Hypothalamus (tissue), 51 donors: ENCODE measurements at places on chromosomes 16 and 17.

DNA sequence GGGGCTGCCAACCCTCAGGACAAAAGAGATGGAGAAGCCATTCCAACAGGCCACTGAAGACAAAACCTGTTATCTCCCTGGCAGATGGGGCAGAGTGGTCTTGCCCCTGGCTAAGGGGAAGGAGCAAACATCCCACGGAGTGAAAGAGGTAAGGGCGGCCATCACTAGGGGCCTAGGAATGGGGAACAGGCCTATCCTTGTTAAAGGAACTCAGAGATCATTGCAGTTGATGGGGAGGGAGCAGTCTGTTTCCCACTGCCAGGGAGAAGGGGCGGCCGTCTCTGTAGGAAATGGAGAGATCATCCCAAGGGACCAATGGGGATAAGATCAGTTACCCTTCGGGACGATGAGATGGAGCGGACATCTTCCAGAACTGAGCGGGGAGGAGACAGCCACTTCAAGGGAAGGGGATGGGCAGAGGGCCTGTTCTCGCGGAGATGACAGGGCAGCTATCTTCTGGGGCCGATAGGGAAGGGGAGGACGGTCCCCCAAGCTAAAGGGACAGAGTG lies 581 bp upstream of the TMEM208 start:
- no peak for DNase-seq

GRCh38 chr16:62280506-62280905 lies 244.3 kb upstream of the CDH8 start:
- no peak for DNase-seq

GRCh38 chr17:8103549-8103948 lies 14.8 kb downstream of the ALOXE3 start:
- no peak for DNase-seq

DNA sequence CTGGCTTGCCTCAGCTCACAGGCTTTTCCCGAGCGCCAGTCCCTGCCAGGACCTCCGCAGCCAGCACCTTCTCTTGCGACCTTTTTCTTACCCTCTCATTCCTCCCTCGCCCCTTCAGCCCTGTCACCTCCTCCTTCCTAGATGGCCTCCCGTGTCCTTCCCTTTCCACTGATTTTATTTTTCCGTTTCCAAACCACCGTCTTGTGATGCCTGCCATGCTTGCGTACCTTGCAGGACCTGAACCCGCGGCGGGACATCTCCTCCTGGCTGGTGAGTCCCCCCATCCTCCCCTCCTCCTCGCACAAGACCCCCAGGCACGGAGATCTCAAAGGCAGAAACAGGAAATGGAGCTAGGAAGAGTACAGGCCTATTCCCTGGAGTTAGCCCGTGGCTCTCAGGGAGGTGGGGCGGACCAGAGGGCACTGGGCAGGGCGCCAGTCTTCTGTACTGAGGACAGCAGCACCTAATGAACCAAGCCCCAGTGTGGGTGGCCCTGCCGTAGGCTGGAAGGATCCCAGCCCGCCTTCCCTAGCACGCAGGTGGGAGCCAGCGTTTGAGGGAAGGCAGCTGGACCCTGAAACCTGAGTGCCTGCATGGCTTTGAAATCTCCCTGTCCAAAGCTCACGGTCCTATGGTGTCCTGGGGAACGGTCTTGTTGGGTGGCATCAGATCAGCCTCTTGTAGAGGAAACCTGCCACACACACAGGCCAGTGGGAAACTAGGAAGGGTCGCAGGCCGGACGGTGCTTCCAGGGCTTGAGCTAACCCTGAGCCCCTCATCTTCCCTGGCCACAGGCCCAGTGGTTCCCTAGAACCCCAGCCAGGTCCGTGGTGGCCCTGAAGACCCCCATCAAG lies 612 bp downstream of the CISD3 start:
- no peak for DNase-seq

DNA sequence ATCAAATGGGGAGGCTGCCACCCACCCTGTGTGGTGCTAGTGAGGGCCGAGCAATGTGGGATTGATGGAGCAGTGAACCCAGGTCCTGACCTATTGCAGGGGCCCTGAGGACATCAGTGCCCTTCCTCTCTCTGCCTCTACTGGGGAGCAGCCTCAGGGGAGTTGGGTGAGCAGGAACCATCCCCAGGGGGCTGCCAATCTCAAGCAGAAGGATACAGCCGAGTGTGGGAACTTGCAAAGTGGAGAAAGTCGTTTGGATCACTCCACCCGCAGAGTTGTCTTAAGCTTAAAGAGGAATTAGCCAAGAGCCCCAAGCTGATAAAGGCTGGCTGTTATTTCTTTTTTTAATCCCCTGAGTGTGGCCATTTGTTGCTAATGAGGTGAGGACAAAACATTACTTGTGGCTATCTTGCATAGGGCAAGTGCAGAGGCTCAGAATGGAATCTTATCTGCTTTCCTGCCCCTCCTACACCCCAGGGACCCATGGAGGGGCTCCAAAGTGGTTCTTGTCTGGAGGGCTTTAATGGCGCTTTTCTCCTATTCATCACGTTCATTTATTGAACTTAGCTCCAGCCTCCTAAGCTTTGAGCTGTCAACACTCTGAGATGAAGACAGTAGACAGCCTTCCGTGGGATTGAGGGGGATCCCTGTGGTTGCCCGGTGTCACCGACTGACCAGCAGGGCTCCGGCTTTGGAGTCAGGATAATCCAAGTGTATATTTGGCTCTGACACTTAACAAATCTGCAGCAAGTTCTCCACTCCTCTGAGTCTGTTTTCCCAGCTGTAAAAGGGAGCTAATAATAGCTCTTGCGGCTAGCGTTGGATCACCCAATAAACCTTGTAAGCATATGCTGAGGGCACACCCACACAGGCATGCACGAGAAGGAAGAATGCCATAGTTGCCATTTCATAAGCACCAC lies 45.1 kb downstream of the MYH11 start:
- DNase-seq: no peak

- no peak for DNase-seq
Measured at GRCh38 chr16:76579277-76579922, 302.2 kb downstream of the CNTNAP4 start.

DNA sequence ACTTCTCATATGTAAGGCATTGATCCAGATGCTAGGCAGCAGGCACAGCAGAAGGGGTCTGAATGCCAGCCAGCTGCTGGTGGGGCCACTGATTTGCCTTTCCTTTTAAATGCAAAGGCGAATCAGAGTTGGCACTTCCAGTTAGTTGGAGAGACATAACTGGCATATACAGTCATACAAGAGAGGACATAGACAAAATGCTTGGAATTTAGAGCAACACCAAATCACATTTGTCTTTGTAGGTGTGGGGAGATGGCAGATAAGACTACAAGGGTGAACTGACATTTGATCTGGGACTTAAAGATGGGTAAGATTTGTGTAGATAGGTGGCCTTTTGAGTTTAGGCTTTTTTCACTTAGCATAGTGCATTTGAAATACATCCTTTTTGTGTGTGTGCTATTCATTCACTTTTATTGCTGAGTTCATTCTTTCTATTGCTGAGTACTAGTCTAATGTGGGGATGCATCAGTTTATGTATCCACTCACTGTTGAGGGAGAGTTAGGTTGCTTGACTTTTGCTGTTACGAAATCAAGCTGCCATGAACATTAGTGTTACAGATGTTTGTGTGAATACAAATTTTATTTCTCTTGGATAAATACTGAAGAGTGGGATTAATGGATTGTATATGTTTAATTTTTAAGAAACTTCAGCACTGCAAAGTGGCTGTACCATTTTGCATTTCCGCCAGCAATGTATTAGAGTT lies 74.1 kb downstream of the SPECC1 start:
- DNase-seq: no peak

- peak; percentile 71 for DNase-seq
Measured at GRCh38 chr16:23952128-23952970, 116.6 kb downstream of the PRKCB start.

GRCh38 chr17:7523033-7523432 lies 25.8 kb upstream of the TNFSF12 start:
- DNase-seq: no peak

- DNase-seq: no peak
Measured at GRCh38 chr17:56358651-56359050, 205.4 kb downstream of the ANKFN1 start.

GRCh38 chr17:49680314-49680713 lies 2.4 kb upstream of the SPOP start:
- DNase-seq: no peak

DNA sequence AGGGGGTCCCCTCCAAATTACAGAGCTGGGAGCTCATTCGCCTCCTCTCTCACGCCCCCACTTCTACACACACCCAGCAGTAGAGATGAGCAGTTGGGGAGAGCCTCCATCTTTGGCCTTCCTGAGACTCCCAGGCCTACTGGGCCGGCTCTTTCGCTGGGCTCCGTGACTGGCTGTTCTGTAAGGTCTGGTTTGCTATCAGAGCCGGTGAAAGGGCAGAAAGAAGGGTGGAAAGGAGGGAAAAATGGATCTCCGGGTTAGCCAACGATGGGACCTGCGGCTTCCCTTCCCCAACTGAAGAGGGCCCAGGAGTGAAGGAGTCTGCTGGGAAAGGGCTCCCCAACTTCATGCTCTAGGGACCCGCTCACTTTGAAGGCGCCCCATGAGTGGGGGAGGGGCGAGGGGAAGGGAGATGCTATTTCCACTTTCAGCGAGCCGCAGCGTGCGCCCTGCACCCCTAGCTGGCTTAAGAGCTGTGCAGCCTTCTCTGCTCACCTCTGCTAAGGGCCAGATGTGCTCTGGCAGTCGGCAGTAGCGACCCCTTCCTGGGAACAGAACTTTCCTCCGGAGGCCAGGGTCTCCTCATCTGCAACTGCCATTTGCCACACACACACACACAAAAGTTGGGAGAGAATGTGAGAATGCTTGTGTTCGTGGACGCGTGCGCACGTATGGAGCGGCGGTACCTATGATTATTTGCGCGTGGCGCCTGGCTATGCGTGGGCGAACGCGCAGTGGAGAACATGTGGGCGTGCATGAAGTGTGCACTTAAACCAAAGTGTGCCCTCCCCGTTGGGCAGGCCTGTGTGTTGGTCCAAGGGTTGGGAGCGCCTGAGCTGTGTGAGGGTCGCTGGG lies 2.9 kb upstream of the FOXF1 start:
- DNase-seq: no peak

DNA sequence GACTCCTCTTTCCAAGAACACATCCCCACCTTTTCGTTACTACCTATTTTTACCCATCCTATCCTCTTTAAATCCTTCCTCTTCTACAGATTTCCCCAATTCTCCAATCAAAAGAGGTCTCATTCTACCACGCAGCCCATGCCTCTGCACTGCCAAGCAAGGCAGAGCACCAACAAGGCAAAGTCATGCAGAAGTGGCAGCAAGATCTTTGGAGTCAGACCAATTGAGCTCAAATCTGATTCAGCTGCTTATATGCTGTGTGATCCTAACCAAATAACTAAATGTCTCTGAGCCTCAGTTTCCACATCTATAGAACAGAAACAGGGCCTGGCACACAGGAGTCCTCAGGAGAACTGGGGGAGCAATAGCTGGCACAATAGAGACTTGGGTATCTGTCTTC lies 41.0 kb downstream of the TOM1L2 start:
- no peak for DNase-seq

DNA sequence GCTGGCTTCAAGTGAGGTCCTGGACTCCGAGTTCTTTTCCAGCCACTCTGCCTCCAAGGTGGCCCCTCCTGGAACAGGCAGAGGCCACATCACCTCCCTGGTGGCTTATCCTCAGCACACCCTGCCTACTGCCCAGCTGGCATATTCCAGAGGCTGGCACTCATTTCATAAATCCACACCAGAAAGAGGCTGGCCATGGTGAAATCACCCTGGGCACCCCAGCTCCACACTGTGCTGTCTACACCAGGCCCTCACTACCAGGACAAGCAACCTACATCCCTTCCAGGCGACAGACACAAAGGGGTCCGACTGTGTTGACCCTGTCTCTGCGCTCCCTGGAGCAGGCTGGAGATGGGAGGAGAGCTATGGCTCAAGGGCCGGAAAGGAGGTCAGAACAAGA lies 100.2 kb downstream of the C16orf78 start:
- no peak for DNase-seq

- no peak for DNase-seq
Measured at GRCh38 chr16:81477697-81478693, 33.4 kb downstream of the CMIP start.

- DNase-seq: peak; percentile 39
Measured at GRCh38 chr17:81553018-81553615, 964 bp upstream of the FAAP100 start.

GRCh38 chr16:188674-189073 lies 8.4 kb downstream of the HBQ1 start:
- no peak for DNase-seq

GRCh38 chr17:36920032-36921005 lies 17.0 kb upstream of the LHX1 start:
- DNase-seq: no peak

DNA sequence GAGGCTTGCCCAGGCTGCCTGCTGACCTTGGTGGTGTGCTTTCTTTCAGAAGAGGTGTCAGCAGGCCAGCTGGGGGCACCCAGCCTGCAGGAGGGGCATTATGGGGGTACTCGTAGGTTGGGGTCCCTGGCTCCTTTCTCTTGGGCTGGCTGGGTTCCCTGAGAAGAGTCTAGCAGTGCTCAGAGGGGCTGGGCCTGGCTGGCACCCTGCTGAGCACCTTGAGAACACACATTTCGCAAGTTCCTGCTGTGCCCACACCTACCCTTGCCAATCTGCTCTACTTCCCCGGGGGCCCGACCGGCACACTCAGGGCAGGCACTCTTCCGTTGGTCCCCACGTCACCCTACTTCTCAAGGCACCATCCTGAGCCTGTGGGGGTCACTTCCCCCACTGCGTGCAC lies 5.1 kb downstream of the CEMP1 start:
- no peak for DNase-seq

DNA sequence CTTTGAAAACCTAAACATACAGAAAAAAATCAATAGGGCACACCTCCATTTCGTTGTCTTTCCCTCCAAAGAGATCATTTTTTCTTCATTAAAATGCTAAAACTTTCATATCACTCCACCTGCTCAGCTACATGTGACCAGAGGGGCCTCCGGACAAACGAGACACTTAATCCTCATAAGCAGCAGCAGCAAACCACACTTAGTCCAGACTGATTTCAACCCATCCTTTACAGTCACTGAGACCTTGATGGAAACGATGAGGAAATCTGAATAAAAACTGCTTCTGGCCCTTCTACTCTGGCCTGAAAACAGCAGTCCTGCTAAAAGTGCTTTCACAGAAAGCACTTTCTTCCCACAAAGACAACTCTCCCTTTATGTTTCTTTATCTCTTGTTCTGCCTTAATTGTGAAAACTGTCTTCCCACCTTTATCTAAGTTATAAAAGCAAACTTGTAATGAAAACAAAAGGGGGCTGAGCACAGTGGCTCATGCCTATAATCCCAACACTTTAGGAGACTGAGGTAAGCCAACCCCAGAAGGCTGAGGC lies 4.6 kb downstream of the ANKRD11 start:
- no peak for DNase-seq

GRCh38 chr16:54945063-54945462 lies 14.4 kb downstream of the IRX5 start:
- DNase-seq: no peak

DNA sequence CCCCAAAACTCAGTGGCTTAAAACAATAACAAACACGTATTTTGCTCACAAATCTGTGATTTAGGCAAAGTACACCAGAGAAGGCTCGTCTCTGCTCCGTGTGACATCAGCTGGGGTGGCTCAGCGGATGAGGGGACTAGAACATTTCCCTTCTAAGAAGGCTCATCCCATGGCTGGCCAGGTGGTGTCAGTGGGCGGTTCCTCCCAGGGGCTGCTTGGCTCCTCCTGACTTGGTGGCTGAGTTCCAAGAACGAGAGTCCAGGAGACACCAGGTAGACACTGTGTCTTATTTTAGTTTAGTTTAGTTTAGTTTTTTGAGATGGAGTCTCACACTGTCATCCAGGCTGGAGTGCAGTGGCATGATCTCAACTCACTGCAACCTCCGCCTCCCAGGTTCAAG lies 5.6 kb upstream of the CHMP6 start:
- no peak for DNase-seq

- DNase-seq: no peak
Measured at GRCh38 chr16:53756275-53756996, 52.5 kb downstream of the FTO start.
